ENCODE measurements at places on chromosomes 2 and 18.

- DNase-seq, result no peak
Measured at GRCh38 chr18:34970106-34970505, 71.1 kb upstream of the MAPRE2 start.

GRCh38 chr18:63002803-63003445 lies 287.6 kb downstream of the PHLPP1 start:
- no peak for DNase-seq

DNA sequence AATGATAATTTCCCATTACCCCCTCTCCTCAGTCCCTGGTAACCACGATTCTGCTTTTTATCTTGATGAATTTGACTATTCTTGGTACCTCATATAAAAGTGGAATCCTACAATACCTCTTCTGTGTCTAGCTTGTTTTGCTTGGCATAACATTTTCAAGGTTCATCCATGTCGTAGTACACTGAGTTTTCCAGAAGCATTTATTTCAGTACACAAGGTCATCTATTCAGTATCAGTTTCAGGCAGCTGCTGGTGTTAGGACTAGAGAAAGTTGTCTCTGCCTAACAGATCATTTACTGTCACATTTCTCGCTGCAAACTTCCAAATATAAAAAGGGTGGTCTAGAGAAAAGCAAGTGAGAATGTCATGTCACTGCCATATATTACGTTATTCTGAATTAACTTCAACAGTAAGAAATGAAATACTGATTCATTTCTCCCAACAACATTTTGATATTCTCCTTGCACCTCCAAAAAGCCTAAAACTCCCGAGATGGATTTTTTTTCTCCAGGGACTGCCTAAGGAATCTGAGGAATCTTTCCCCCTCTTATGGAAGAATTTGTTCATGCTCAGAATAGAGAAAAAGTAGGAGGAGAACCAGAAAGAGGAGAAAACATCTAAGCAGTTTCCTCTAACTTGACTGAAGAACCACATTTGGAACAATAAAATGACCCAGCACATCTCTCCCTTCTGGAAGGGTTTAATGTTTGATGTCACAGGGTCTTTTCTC lies 36.0 kb downstream of the CDK15 start:
- no peak for DNase-seq

DNA sequence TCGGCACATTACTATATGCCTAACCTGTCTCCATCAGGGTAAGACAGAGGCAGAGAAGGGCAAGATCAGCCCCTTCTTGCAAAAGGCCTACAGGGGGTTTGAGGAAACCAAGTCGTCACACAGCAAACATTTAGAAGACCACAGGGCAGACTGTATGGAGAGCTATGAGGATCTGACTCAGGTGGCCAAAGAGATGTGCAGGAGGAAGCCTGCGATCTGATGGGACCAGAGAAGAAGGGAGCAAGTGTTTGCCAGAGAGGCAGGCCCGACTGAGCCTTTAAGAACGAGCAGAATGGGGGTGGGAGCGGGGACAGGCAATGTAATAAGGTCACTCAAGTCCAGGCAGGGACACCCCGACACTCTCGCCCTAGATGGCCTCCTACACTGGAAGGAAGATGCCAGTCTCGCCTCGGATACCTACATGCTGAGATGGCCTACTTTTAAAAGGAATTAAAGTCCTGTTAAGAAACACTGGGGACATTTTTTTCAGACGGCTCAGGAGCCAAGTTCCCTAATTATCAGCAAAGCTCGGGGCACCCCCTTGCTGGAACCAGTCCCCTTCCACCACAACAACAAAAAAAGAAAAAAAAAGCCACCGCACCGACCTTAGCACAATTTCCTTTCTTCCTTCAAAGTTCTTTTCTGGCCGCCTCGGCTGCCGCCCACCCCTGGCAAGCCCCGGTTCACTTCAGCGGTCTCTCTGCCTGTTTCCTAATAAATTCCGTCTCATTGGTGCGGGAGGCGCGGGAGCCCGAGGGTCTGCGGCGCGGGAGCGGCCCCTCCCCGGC lies 1.5 kb downstream of the SFXN5 start:
- no peak for DNase-seq

DNA sequence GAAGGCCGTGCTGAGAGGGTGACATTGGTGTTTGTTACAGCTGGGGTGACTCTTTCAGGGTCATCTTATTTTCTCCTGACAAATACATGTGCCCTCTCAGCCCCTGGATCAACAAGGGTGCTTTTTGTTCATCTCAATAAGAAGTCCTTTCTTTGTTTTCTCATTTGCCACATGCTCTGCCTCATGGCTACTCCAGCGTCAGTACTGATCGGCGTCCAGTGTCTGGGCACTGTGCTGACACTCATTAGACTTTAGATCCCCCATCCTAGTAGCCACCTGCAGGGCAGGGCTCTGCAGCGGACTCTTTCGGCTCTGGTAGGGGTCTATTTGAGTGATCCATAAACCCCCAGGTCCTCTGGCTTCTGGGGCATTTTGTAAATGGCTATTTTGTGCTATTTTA lies 38.4 kb downstream of the NPPC start:
- no peak for DNase-seq

DNA sequence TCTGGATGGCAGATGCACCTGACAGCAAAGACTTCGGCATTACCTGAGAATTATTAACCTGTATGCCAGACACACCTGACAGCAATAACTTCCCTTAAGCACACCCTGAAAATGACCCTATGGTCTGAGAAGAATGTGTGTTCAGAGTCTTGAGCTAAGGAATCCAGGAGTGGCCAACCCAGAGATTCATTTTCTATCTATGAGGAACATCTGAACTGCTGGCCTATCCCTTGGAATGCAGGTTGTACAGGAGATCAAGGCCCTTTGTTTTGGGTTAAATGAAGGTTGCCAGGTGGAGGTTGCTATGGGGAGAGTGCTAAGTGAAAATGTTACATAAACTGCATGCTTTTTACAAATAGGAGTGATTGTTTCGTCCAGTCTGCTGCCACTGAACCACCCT lies 200.9 kb upstream of the MEIS1 start:
- no peak for DNase-seq

GRCh38 chr2:122261911-122262310 lies 506.5 kb downstream of the TSN start:
- DNase-seq, result no peak

DNA sequence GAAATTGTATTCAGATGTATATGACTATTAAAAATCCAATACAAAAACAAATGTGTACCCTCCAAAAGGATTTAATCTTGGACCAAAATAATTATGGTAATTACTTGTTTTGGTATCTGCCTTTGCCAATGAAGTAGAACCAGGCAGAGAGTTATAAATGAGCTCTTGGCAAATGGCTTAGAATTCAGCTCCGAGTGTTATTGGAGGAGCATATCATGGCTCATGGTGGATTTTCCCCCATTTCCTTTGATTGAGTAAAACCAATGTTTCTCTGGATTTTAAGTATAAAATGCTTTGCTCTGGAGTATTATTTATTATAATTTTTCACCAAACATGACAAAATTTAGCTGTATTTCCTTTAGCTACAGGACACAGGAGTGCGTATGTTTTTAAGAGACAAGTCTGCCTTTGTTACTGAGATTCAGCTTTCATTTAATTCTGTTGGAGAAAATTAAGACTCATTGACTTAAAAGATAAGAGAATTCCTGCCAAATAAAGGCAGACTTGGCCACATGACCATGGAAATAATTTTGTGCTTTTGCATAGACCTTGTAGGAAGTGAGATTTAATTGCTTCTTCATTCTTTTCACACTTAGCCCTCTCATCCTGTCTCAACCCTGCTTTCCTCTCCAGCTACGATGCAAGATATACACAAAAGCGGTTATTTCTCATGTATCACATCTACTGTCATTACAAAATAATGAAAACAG lies 281.0 kb upstream of the SOX11 start:
- DNase-seq, result no peak

GRCh38 chr2:21640046-21640445 lies 516.3 kb downstream of the TDRD15 start:
- DNase-seq, result no peak

DNA sequence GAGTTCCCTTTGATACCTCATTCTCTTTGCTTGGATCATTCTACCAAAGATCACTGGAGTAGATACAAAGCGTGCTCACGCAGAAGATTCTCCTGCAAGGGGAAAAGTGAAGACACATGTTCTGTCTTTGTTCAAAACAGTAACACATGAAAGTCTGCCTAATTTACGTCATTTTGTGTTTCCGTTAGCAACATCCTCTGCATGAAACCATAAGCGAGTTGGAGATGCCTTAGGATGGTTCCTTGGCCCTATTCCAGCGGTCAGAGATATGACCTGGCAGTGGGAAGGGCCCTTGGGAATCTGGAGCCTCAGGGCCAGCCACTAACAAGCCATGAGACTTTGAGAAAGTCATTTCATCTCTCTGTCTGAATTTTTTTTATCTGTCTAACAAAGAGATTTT lies 180.9 kb upstream of the TWIST2 start:
- no peak for DNase-seq
